ENCODE measurements at places on chromosomes 11 and 22.
A peak's percentile ranks its signal among the peaks of the same experiment; 100 is the strongest.

- DNase-seq, result no peak
These were observed 165.6 kb downstream of the SHANK2 start for GRCh38 chr11:71086687-71087258.

- DNase-seq, result no peak
These were observed 531 bp upstream of the SOX6 start for GRCh38 chr11:16356761-16357393.

GRCh38 chr11:47569646-47570045 is 4.2 kb downstream of the PTPMT1 start:
- no peak for DNase-seq

GRCh38 chr11:120633616-120634393 is 122.3 kb downstream of the GRIK4 start:
- DNase-seq, result no peak

DNA sequence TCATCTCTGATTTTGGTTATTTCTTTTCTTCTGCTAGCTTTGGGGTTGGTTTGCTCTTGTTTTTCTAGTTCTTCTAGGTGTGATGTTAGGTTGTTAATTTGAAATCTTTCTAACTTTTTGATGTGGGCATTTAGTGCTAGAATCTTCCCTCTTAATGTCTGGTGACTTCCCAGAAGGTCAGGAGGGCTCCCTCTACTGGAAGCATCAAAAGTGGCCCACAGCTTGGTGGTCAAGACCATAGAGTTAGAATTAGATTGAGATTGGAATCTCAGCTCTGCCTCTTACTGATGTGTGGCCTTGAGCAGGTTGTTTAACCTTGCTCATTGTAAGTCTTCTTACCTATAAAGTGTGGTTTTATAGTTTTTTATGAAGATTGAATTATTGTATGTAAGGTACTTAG is 99.3 kb downstream of the FDX1 start:
- no peak for DNase-seq

DNA sequence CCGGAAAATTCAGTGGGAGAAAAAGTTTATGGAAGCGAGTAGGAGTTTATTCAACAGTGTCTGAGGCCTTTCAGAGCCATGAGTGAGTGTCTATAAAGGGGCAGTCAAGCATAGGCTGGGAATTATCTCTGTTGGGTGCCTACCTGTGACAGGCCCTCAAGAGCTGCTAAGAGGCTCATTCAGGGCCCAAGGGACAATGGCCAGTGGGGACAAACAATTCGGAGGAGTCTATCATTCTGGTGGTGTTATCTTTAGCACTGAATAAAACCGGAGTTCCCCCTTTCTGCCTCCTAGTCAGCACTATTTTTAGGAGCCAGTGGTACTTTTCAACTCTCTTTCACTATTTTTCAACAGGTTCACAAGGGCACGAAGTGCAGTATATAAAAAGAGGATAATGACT is 89.5 kb upstream of the HTATIP2 start:
- no peak for DNase-seq

- no peak for DNase-seq
These were observed 786.8 kb downstream of the FAM181B start for GRCh38 chr11:81946831-81947230.

- DNase-seq, result no peak
These were observed 12.0 kb downstream of the RELA start for GRCh38 chr11:65650547-65651338.

GRCh38 chr11:45233804-45234170 is 52.4 kb downstream of the SYT13 start:
- no peak for DNase-seq

GRCh38 chr11:67581469-67581868 is 2.1 kb upstream of the GSTP1 start:
- DNase-seq, result no peak

DNA sequence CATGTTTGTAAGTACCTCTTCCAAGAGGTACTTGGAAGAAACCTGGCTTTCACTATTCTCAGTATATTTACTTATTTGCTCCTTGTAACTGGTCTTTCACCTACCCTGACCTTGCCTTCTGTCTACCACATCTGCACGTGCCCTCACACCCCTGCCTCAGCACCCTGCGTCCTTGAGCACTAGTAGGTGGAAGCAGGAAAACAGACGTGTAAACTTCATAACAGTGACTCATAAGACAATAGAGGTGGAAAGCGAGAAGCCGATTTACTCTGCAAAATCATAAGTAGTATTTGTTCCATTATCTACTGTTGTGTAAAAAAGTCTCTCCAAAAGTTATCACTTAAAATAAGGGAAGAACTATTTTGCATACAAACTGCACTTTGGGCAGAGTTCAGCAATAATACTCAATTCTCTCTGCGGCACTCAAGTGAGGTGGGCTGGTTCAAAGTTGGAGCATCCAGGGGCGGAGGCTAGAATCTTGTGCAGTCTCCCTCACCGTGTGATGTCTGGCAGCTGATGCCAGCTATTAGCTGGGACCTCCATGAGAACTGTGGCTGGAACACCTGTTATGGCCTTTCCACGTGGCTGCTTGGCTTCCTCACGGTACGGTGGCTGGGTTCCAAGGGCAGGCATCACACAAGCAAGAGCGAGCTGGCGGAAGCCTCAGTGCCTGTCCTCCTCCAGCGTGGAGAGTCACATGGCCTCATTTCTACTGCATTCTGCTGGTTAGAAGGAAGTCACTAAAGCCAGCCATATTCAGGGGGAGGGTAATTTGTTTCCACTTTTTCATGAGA is 30.4 kb downstream of the PACS1 start:
- DNase-seq, result peak; percentile 1

- DNase-seq, result no peak
These were observed 7.3 kb upstream of the ADAMTS8 start for GRCh38 chr11:130435671-130436070.

GRCh38 chr11:10374386-10374785 is 69.5 kb downstream of the ADM start:
- no peak for DNase-seq

DNA sequence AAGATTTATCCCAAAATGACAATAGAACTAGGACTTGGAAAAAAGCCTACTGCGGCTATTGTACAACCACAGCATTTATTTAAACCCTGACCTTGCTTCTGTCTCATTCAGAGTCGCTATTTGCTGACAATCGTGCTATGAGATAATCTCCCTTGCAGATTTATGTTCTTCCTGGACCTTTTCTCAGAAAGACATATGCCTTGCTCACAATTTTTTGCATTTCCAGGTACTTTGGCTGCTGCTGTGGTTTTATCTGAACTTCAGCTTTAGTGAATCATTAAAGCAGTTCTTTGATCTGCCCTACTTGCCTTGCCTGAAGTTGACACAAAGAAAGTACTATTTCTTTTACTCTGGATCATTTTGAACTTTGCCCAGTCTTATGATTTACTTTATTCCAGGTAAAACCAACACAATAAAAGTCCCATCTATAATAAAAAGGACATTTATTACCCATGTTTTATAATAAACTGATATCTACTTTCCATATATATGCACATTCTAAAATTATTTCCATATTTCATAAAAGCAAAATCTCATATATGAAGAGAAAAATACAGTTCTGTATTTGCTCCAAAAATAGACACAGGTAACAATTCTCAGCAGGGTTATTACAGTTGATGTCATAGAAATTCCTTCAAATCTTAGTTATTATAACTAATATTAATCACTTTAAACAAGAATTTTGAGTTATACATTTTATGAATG is 63.4 kb upstream of the CARD18 start:
- no peak for DNase-seq

- DNase-seq, result no peak
These were observed 9.7 kb upstream of the SLCO2B1 start for GRCh38 chr11:75141166-75141565.

DNA sequence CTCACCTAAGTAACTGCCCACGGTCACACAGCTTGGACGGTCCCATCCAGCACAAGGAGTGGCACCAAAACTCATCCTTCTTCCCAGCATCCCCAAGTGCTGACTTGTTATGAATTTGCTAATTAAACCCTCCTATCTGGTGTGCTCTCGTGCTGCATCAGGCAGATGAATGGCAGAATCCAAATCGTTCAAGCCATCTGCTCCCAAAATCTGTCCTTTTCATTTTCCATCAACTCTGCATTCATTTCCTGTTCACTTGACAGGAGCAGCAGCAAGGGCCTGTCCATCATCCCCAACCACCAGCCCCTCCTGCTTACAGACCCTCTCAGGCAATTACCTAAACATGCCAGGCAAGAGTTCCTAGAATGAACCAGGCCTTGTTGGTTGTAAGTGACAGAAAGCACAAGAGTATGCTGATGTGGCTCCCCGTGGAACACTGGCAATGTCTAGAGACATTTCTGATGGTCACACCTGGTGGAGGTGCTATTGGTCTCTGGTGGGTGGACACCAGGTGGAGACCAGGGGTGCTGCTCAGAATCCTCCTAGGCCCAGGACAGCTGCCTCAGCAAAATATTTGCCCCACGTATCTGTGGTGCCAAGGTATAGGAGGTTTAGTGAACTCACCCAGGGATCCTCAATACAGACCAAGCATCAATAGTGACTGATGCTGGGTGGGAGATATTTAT is 832.5 kb downstream of the TBC1D22A start:
- DNase-seq, result no peak

GRCh38 chr11:121958971-121959325 is 157.1 kb downstream of the BLID start:
- no peak for DNase-seq

DNA sequence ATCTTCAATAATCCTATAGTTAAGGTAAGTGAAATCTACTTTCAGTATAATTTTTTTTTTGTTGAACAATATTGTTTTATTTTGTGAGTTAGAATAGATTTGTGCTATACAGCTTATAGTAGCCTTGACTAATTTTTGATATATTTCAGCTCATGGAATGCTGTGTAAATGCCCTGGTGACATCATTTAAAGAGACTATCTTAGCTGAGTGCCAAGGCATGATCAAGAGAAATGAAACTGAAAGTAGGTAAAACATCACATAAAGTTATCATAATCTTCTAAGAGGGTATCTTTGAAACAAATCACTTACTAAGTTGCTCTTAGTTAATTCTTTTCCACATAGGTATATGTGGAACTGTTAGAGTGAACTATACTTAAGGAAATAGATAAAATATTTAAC is 51.4 kb upstream of the ACAT1 start:
- no peak for DNase-seq

GRCh38 chr22:43036282-43036829 is 21.4 kb upstream of the PACSIN2 start:
- no peak for DNase-seq

GRCh38 chr11:36131721-36132397 is 157.4 kb downstream of the COMMD9 start:
- DNase-seq, result no peak

GRCh38 chr11:117146521-117146920 is 2.4 kb downstream of the PAFAH1B2 start:
- DNase-seq, result no peak

GRCh38 chr11:14230407-14230806 is 128.6 kb downstream of the RRAS2 start:
- no peak for DNase-seq

- no peak for DNase-seq
These were observed 3.8 kb upstream of the BUD13 start for GRCh38 chr11:116776522-116776984.

DNA sequence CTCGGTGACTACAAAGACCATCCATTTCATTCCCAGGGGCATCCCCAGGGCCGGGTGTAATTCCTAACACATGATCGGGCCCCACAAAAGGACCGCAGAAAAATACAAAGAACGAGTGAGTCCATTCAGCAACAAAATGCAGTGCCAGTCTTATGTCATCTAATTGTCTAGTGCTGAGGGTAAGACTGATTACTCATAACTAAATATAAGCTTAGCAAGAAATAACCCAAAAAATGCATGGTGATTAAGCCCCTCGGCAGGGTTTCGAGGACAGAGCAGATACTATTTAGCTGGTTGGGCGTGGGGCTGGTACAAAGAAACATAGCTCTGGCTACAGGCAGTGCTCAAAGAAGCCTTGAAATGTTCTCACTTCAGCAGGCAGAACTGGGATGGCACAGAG is 1078.9 kb downstream of the OPCML start:
- DNase-seq, result no peak

DNA sequence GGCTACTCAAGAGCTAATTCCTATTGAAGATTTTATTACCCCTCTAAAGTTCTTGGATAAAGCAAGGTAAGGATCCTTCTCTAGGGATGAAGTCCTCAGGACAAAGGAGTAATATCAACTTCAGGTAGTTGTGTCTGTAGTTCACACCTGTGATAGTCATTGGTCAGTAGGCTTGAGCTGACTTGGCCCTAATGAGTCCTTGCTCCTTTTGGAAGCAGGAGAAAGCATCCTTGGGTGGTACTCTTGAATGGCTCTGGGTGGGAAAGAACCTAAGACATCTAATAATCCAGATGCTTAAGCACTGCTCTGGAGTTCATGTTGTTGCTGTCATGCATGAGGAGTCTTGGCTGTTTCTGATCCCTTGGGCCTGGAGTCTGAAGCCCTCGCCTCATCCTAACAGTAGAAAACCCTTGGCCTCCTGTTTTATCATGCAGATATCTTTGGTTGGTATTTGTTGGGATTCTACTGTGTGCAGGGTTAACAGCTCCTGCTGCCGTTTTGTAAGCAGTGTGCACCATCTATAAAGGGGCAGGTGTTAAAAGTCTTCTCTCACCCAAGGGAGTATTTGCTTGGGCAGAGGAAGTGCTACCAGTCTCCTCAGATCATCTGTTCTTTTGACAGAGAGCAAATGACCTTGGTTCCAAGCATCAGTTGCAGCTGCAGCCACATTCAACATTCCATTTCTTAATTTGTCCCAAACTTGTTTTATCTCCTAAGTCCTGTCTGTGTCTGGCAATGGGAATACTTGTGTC is 2.7 kb downstream of the MRPL40 start:
- DNase-seq, result no peak

GRCh38 chr11:22984045-22984444 is 123.8 kb upstream of the CCDC179 start:
- DNase-seq, result no peak

DNA sequence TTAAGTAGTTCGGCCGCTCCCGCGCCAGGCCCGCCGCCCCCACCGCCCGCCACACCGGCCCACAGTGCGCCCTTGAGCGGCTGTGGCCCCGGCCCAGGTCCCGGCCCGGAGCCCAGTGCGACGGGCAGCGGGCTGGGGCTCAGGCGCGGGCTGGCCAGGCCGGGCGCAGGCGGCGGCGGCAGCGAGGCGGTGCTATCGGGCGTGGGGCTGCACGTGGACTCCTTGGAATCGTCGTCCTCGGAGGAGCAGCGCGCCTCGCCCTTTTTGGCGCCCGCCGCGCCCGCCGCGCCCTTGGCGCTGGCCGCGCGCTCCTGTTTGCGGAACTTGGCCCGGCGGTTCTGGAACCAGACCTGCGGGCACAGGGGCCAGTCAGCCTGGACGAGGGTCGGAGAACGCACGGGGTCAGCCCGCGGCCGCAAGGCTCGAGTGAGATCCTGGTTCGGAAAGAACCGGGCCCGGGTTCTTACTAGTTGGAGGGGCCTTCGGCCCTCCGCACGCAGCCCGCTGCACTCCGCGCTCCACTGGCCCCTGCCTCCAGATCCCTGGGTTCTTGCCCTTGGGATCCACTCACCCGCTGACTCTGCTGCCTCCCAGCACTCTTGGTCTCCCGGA is 4.0 kb downstream of the PHOX2A start:
- DNase-seq, result no peak

- peak; percentile 52 for DNase-seq
These were observed 1335.0 kb downstream of the BRD1 start for GRCh38 chr22:48492366-48493320.

Measured in DMS 273 treated with DMSO at 0.1 percent for 48 hours (cell line).